ENCODE measurements at places on chromosomes 4 and X.

DNA sequence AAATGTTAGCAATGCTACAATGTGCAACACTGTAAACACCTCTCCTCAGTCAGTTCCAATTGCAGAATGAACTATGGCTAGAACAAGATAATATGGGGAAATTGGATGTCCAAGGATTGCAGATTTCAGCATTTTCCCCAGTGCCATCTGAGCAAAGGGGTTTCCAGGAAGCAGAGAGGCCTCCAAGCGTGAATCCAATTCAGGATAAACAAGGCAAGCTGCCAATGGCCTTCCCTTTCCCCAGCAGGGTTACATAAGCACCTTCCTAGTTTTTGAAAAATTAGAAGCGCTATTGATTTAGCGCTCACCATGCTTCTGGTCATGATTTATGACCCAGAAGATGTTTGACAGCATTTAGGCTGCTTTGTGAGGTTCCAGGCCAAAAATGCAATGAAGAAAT lies 223.0 kb upstream of the GATB start:
- no peak for DNase-seq

DNA sequence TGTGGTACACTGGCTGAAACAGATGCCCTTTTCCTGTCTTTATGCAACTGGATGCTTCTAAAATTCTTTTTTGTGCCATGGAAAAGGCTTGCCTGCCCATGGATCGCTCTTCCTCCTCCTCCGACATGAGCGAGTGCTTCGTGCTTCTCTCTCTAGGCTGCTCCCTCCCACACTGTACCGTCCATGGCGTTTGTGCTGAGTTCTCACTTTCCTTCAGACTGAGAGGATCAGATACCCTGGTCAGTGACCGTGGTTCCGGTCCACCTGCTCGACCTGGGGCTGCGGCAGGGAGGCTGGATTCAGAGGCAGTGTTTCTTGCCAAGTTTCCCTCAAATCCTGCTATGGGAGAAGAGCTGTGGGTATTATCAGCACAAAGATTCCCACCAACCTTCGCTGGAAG lies 10.2 kb upstream of the CLDN24 start:
- DNase-seq, result no peak

DNA sequence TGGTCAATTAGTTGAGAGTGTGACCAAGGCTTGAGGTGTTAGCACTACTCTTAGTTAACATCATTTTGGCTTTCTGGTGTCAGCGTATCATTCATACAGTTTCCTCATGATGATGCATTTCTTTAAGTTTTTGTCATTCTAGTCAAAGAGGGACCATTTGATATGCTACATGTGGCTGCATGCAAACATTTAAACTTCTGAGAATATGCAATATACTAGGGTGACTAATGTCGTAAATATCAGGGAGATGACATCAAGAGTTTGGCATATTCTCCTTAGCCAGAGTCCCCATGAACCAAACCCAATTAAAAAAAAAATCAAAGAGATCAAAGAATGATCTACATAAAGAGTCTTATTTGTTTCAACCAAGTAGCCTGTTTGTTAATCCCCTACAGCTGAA lies 537.4 kb upstream of the PCDH7 start:
- no peak for DNase-seq

- DNase-seq, result no peak
Measured at GRCh38 chrX:66144258-66144657, 19.8 kb upstream of the HEPH start.

- DNase-seq, result no peak
Measured at GRCh38 chr4:161238033-161238432, 925.8 kb downstream of the FSTL5 start.

DNA sequence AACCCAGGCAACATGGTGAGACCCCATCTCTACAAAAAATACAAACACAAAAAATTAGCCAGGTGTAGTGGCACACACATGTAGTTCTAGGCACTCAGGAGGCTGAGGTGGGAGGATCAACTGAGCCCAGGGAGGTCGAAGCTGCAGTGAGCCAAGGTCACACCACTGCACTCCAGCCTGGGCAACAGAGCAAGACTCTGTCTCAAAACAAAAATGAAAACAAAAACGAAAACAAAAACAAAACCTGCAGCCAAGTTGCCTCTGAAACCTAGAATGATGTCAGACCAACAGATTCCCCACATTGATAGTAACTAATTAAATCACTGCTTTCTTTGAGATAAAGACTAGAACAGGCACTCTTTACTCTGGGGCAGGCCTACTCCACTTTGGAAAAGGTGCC lies 104.5 kb downstream of the AMELX start:
- DNase-seq, result no peak

GRCh38 chr4:4781936-4782707 lies 77.3 kb upstream of the MSX1 start:
- DNase-seq, result no peak

GRCh38 chr4:61212788-61213187 lies 12.7 kb downstream of the ADGRL3 start:
- no peak for DNase-seq

- no peak for DNase-seq
Measured at GRCh38 chr4:17665346-17665745, 50.9 kb downstream of the MED28 start.

DNA sequence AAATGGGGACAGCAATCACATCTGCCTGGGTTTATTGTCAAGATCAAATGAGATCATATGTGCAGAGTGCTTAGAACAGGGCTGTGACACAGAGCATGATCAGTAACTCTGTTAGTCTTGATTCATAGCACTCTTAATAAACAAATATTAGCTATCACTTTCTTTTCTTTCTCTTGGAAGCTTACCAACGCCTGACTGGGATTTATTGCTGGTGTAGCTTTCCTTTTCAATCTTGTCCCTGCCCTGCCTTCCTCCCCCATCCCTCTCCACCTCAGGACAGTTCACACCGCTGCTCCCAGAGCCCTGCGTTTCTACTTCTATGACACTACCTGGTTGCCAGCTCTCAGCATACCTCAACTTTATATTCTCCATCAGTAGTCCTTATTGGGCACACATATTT lies 120.7 kb downstream of the LDB2 start:
- DNase-seq, result no peak

- DNase-seq, result no peak
Measured at GRCh38 chr4:164358400-164358799, 395.5 kb upstream of the SMIM31 start.

DNA sequence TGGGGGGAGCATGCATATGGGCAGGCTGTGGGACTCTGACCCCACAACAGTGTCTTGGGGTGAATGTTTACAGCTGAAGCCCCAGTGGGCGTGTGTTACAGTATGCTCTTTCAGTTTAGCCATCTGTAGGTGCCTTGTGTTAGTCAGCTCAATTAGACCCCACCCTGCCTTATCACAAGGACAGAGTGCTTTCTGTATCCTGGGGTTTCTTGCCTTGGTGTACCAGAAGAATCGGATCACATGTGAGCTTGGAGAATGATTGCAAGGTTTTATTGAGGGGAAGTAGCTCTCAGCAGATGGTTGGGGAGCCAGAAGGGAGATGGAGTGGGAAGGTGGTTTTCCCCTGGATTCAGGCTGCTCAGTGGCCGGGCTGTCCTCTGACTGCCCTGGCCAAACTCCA lies 27.3 kb downstream of the SH3BGRL start:
- no peak for DNase-seq

GRCh38 chr4:157978680-157979361 lies 194.0 kb downstream of the GASK1B start:
- DNase-seq, result no peak

GRCh38 chrX:130696542-130696941 lies 206.5 kb downstream of the ENOX2 start:
- DNase-seq, result no peak

GRCh38 chr4:16659694-16660093 lies 238.8 kb downstream of the LDB2 start:
- DNase-seq, result no peak

- DNase-seq, result no peak
Measured at GRCh38 chr4:101730291-101731117, 60.0 kb upstream of the BANK1 start.

- no peak for DNase-seq
Measured at GRCh38 chr4:52037689-52038102, 403 bp downstream of the SGCB start.

DNA sequence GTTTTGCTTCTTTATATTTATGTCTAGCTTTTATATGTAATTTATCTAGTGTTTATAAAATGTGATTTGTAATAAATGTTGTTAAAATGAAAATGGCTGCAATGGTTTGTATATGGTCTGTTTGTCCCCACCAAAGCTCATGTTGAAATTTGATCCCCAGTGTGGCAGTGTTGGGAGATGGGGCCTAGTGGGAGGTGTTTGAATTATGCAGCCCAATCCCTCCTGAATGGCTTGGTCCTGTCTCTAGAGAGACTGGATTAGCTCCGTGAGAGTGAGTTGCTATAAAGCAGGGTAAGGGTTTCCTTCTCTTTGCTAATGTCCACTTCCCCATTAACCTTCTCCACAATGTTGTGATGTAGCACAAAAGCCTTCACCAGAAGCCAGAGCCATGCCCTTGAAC lies 30.0 kb upstream of the JADE3 start:
- DNase-seq, result no peak

DNA sequence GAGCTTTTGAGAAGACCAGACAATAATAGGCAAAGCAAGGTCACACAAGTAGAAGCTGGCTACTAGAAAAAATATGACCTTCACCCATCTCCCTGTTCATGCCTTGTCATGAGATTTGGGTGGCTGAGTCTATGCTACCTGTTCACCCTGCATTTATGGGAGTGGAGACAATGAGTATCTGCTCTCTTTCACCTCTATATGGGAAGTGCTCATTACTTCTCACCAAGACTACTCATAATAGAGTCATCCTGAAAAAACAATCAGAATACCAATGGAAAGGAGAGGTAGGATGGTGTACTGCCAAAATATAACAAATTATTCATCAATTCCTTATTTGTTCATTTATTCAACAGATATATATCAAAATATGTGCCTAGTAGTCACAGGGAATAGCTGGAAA lies 921.8 kb upstream of the INTU start:
- DNase-seq, result no peak

DNA sequence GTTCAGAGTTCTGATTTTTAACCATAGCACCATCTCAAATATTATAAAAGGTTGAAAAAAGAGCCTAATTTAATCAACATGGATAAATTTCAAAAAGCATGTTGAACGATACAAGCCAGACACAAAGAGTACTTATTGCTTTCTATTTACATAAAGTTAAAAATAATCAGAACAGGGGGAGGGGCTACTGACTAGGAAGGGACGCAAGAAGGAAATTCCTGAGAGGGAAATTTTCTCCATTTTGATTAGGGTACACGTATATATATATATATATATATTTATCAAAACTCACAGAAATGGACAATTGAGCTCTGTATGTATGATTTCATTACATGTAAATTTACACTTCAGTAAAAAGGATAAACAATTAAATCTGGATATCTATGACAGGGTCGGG lies 482 bp upstream of the MBTPS2 start:
- DNase-seq, result no peak

DNA sequence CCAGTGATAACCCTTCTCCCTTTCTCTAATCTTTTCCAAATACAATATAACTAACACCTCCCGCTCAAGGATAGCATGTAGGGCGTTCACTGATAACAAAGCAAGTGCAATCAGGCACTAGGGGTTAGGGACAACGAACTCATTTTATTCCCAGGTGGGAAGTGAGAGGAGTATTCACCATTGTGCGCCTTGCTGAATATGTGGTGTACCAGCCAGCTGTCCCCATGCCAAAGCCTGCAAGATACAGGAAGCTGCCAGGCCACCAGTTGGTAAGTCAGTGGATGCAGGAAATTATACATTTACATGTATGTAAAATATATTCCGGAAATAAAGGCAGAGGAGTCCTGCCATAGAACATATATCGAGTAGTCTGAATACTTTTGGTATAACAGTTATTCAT lies 6.3 kb upstream of the HPRT1 start:
- no peak for DNase-seq

DNA sequence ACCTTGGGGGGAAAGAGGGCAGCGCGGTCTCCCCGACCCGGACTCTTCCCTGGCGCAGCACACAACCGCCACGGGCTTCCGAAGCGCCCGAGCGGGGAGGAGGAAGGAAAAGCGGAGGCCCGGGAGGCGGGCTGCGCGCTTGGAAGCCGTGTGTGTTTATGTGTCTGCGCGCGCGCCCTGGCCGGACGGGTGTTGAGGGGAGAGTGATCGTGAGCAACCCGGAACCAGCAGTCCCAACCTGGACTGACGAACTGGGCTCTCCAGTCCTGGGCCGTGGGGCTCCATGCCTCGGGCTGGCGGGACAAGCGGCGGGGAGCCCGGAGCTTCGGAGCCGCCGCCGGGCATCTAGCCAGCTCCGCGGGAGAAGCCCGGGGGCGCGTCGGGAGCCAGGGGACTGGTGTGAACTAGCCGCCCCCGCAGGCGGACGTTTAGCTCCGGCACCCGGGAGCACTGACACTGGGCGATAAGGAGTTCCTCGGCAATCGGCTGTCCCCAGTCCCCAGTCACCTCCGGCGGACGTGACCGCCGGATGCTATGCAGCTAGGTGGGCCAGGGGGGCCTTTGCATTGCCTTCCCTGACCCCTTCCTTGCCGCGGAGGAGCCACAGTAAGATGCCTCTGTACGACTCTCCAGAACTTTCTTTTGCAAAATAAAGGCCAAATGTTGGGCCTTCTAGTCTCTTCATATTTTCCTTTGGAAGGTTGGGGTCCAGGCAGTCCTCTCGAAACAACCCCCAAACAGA lies 74.8 kb upstream of the BCOR start:
- no peak for DNase-seq

GRCh38 chr4:72388521-72388920 lies 180.5 kb downstream of the ADAMTS3 start:
- no peak for DNase-seq

- DNase-seq, result no peak
Measured at GRCh38 chr4:47075919-47076318, 44.6 kb downstream of the GABRB1 start.

DNA sequence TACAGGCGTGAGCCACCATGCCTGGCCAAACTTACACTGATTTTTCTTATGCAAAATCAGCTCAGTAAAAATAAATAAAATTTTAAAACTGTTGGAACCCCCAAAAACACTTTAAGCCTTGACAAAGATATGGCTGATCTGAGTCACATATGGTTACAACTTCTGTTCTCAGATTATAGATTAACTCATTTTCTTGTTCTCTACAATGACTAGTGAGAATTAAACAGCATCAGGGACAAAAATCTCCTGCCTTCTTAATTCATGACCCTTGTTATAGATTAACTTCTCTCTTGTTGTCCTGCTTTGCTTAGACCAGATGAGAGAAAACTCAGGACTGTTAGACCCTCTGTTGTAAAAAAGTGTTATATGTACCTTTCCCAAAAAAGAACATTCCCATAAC lies 24.2 kb upstream of the EXOC1L start:
- no peak for DNase-seq

DNA sequence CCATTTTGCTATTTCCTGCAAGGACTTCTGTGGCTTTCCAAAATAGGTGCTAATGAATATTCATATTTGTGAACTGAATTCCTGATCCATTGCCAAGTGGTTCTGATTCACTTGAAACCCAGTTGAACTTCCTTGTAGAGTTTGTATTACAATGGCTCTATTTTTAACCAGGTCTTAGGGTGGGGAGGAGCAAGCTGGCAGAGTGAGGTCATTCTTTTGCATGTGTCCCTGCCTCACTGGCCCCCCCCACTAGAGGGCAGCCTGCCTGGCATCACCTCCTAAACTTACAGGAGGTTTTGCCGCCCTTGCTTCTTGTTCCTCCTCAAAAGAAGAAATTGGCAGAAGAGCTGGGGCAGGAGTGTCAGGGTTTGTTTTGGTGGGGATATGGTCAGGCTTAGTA lies 10.5 kb downstream of the PTTG2 start:
- DNase-seq, result no peak
